ENCODE measurements at places on chromosomes 6 and 20. TPM values are rescaled to one million over a fixed set of nuclear protein-coding genes. Genes with fewer than 3 reads are reported as not detected.

Gene EYA4
- 2.9 TPM for total RNA-seq

Gene METTL24
- not detected for total RNA-seq

Gene RING1
- 15.6 TPM for total RNA-seq

Gene TEAD3
- total RNA-seq: 23.6 TPM

Gene IRF4
- total RNA-seq: not detected

Gene EBF4
- total RNA-seq: 2.9 TPM

Gene SLC17A9
- 26.1 TPM for total RNA-seq

Gene TRAPPC3L
- total RNA-seq: not detected

Gene LY6G5B
- 2.7 TPM for total RNA-seq

Gene EDN3
- total RNA-seq: not detected
